ENCODE measurements at places on chromosomes 13 and 19.

DNA sequence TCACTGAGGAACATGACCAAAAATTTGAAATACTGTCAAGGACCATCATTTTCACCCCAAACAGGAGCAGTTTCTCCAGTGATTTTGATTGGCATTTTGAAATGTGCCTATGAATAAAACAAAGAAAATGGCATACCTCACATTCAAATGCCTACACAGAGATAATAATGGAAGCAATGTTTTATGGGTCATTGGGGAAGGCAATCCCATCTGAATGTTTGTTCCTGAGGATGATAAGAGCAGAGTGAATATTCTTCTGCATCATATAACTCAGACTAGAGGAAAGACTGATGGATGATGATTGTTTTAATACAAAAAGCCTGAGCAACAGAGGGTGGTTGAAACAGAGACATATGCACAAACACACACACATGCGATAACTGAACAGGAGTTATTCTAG lies 2749.9 kb downstream of the PCDH9 start:
- no peak for DNase-seq

GRCh38 chr13:30091691-30092090 lies 215.7 kb downstream of the KATNAL1 start:
- no peak for DNase-seq

- DNase-seq: peak; percentile 55
Observed at GRCh38 chr13:59269476-59269875, 894.3 kb downstream of the DIAPH3 start.

GRCh38 chr19:50994129-50994528 lies 7.3 kb downstream of the KLK8 start:
- no peak for DNase-seq

DNA sequence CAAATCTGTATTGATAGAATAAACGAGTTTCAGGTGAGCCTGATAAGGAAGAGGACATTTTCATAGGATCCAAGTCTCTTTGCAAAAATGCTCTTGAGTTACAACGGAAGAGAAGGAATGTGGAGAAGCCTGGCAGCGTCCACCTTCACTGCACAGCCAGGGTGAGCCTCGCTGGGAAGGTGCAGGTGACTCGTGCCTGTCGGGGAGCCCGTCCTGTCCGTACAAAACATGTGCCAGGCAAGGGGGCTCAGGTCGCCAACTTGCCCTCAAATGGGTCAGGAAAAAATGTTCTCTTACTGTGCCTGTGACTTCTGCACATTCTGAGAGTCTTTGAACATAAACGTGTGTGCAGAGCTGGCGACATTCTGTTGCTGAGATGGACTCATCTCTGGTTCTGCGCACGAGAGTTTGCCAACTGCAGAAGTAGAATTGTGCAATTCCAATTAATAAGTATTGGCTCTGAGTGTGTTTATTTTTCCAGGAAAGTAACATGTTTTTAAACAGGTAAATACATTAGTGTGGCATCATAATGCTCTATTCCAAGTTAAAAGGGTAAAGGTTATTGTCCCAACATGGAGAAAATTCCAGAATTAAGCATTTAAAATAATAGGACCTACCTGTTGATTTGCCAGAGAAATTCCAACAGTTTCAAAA lies 28.6 kb downstream of the NAXD start:
- DNase-seq: no peak

DNA sequence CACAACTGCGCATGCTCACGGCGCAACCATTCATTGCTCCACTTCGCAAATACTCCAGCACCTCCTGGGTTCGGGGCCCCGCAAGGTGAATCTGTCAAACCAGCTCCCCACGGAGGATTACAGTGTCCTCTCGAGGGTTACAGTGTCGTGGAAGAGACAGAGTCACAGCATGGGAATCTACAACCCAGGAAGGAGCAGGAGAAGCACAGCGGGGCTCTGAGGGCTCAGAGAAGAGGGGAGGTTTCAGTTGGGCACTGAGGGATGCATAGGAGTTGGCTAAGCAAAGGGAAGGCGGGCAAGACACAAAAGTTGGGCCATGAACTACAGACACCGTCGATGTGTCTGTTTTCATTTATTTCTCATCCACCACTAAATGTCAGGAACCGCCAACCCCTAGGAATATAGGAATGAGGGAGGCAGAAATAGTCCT lies 1.0 kb upstream of the GTF2F1 start:
- DNase-seq: no peak

DNA sequence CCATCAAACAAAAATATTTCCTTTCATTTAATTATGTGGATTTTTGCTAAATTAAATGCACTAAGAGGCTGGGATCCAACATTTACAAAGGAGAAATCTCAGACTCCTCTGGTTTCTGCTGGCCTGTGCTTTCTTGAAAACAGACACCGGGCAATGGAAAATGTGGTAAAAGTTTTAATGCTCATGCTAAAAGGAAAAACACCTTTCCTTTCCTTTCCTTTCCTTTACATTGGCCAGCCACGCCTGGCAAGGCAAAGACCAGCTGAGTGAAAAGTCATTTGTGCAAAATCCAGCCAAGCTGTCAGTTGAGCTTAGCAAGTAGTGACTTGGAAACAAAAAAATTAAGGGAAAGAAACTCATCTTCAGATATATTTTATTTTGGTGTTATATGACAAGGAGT lies 240.3 kb downstream of the LACC1 start:
- no peak for DNase-seq

- DNase-seq: no peak
Observed at GRCh38 chr19:14748601-14749000, 29.8 kb downstream of the ADGRE2 start.

DNA sequence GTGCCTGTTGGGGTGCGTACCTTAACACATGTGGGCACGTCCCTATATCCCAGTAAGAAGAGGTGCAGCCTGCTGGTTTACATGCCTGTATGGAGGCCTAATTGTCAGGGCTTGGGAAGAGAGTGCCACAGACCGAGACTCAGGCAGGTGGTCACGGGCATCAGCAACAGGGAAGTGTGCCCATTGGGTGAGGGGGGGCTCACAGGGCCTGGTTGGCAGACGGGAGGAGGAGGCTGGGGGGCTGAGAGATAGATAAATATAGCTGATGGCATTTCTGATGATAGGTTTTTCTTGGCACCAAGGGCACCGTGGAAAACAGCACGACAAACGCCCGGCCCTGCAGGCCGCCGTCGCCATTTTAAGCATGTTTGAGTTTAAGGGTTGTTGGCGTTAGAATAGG lies 37.6 kb downstream of the NFIX start:
- DNase-seq: no peak

DNA sequence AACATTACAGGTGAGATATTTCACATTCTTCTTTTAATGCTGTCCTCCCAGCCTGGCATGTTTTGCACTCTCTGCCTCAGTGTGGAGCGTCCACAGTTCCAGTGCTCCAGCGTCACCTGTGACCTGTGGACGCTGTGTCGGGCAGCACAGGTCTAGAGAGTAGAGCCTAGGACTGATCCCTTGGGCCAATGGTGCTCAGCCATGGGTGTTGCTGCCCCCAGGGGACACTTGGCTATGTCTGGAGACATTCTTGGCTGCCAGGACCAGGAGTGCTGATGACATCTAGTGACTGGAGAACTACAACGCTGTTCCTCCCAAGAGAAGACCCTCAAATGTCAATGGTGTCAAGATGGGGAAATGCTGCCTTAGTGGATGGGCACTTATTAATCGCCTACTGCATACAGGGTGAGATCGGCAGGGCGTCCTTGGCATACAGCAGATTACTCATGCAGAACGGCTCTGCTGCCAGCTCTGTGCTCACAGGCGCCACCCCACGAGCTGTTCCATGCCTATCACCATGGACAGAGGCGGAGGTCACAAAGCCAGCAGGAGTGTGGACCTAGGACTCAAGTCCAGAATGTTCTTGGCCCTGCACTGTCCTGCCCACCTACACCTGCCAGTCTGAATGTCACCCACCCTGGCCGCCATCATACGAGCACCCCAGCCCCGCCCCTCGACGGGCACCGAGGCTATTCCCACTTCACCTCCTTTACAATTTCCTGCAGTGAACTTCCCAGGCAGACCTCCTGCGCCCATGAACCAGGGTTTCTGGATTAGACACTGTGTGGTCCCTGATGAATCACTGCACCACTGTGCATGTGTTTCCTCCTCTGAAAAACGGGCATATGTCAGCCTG lies 13.9 kb upstream of the MADCAM1 start:
- no peak for DNase-seq

DNA sequence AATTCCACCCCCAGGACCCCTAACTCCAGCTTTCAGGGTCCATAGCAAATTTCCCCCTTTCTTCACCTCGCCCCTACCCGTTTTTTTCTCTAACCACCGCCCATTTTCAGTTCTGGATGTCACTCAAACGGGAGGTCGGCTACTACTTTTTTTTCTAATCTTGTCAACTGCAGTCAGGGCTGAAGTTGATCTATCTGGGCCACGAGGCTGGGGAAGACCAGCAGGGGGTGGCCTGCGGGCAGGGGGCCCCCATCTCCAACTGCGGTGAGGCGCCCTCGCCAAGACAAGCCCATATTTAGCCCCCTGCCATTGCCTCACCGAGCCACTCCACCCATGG lies 748 bp downstream of the LHFPL6 start:
- DNase-seq: no peak

GRCh38 chr13:79806821-79807220 lies 325.9 kb downstream of the NDFIP2 start:
- DNase-seq: no peak

DNA sequence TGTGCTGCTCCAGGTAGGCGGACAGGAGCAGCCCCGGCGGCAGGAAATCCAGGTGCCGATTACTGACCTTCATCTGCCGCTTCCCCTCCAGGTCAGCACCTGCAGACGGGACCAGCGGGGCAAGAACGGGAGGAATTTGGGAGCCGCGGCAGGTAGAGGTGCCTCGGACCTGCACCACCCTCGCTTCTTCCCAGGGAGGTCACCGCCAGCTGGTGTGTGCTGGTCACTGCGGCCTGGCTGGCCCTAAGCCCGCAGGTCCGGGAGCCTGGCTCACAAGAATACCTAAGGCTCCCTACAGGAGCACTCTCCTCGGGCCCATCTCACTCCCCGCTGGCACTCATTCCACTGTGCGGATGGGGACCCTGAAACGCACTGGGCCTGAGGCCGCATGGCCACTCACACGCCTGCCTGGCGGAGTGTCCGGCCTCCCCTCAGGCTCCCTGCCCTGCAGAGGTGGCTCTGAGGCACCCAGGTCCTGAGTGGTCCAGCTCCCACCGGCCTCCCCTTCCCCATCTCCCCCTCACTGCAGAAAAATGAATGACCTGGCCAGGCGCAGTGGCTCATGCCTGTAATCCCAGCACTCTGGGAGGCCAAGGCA lies 4.3 kb downstream of the RNU6-9 start:
- DNase-seq: no peak

DNA sequence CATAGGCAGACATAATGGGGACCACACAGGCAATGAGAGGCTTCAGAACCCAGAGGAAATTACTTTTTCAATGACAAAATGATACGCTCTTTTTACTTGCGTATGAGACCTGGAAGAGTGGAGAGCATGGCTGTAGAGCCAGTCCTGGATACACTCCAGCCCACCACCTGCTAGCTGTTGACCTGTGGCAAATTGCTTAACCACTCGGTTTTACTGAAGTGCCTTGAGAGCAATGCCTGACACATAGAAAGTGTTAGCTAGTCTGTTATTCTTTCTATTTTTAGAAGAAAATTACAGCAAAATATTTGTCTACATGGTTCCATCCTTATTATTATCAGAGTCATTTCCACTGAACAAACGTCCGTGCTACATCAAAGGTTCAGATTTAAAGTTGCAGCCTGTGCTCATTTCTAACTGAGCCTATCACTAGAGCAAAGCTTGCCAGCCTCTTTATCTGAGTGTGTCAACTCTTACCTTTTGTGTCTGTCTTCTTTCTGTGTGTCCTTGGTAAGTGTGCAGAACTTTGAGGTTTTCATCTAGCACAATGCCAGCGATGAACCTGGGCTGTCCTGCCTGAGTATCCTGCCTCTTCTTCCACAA lies 9.6 kb upstream of the GPR183 start:
- no peak for DNase-seq

DNA sequence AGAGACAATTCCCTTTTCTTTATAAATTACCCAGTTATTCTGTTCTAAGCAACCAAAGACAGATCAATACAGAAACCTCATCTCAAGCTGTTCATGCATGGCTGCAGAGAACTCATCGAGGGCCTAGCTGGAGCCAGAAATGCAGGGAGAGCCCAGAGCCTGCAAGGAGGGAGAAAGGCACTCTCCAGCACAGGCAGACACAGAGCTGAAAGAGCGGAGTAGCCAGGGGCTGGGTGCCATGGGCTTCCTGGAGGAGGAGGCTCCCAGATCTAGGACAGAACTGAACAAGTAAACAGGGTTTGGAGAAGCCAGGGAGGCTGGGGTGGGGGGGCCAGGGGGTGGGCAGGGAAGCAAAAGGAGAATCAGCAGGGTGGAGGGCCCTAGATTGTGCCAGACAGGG lies 144.2 kb upstream of the ZNF507 start:
- DNase-seq: no peak

DNA sequence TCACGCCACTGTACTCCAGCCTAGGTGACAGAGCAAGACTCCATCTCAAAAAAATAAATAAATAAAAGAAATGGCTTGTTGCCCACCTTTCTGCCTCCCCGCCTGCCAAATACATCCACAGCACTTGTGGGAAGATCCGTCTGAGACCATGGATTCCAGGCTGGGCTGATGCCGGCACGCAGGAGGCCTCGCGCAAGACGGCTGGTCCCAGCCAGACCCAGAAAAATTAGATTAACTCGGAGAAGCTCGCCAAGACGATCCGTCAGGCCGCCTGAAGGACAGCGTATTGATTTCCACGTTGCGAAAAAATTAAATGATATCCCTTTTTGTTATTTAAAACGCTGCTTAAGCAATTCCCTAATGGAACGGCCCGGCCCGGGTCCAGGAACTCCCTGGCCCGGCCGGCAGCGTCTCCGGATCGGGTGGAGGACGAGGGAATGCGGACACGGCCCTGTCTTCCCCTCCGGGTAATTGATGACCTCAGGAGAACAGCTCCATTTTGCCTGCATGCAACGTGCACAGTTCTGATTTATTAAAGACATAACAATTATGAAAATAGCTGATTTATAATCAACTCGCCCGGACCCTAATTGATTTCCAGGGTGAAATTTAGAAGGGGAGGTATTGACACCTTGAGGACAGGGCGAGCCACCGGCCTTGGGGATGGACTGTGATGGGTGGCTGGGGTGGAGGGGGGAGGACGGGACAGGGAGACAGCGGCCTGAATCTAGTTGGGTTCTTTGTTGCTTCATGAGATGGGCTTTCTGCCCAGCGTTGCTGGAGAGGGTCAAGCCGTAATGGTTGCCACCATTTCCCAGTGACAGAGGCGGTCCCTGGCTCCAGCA lies 52.1 kb downstream of the ZNRF4 start:
- no peak for DNase-seq

DNA sequence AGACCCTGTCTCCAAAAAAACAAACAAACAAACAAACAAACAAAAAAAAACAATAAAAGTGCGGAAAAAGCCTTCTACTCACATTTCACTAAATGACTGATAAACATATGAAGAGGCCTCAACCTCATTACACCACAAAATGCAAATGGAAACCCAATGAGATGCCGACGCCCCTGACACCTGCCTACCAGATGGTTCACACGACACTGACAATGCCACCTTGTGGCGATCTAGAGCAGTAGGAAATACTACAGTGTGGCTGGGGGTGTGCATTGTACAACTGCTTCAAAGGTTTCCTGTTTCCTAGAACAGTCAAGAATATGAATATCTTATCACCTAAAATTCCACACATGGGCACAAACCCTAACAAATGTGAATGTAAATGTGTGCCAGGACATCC lies 14.0 kb downstream of the SCGB2B2 start:
- peak; percentile 13 for DNase-seq
